CD4-positive, alpha-beta T cell treated with Interleukin-6 at 100 ng/mL for 8 hours (primary cell): ENCODE measurements at places on chromosomes 2 and 18.

DNA sequence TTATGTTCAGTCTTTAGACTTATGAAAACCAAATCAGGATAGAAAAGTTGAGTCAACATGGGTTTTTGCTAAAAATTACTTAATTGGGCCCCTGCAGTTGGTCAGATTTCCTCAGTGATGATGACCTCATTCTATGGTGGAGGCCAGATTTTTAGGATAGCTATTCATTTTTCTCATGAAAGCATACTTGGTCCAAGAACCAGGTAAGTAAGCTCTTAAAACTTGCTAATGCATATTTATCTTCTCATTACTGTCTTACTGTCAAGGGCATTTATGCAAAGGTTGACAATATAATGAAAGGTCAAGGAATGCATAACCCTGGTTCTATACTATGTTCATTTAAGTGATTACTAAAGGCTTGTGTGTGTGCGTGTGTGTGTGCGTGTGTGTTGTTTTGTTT lies 650.6 kb downstream of the SATB2 start:
- DNase-seq = no peak

DNA sequence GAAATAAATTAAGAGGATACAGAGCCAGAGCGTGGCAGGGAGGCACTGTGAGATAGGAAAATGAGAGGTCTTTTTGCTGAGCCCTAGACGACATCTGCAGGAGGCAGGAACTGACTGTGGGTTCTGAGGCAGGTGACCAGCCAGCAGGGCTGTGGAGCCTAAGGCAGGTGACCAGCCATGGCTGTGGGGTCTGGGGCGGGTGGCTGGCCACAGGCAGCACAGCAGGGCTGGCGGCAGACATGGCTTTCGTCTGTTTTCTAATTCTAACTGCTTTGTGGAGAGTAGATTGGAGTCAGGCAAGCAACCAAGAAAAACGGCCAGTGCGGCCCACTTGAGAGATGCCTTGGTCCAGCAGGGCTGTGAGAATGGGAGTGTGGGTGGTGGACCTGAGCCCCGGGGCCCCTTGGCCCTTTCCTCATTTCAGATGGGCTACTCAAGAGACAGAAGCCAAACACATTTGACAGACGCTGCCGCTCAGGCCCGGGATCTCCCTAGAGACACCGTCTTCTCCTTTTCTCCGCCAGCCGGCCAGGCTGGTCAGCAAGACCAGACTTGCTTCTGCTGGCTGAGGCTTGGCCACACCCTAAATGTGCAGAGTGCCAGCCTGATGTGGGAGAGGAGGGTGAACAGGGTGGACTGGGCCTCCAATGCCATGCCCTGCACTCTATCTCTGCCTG lies 19.7 kb upstream of the GNAL start:
- DNase-seq = no peak

DNA sequence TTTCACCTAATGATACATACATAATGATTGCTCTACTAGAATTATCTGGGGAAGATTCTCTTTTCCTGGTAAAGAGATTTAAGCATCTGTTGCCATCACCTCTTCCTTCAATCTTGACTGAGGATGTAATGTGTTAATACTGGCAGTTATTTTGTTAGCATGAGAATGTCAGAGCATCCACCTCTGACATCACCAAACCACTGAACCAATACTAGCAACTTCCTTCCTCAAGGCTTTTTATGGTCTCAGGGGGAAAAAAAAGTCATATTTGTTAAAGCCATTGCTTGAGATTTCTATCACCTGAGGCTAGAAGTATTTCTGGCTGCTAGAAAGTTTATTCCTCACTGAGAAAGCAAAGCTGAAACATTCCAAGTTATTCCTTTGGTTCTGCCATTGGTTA lies 48.5 kb downstream of the DSEL start:
- DNase-seq = no peak

DNA sequence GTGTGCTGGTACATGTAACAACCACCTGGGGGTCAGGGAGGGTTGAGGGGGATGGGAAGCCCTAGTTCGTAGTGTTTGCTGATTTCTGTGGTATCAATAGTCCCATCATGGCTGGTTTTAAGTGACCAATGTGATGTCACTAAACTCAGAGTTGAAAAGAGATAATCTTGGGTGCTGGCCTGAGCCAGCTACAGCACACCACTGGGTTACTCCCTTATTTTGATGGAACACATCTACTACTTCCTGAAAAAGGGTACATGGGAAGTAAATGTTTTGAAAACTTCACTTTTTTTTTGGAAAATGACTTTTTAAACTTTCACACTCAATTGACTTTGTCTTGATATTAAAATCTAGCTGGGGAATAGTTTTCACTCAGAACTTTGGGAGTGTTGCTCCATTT lies 87.0 kb upstream of the CXCR4 start:
- DNase-seq = no peak

- DNase-seq = no peak
These were observed 128.6 kb downstream of the ZFP36L2 start for GRCh38 chr2:43097644-43098408.

- no peak for DNase-seq
These were observed 76.3 kb downstream of the RTP5 start for GRCh38 chr2:241945803-241946202.

DNA sequence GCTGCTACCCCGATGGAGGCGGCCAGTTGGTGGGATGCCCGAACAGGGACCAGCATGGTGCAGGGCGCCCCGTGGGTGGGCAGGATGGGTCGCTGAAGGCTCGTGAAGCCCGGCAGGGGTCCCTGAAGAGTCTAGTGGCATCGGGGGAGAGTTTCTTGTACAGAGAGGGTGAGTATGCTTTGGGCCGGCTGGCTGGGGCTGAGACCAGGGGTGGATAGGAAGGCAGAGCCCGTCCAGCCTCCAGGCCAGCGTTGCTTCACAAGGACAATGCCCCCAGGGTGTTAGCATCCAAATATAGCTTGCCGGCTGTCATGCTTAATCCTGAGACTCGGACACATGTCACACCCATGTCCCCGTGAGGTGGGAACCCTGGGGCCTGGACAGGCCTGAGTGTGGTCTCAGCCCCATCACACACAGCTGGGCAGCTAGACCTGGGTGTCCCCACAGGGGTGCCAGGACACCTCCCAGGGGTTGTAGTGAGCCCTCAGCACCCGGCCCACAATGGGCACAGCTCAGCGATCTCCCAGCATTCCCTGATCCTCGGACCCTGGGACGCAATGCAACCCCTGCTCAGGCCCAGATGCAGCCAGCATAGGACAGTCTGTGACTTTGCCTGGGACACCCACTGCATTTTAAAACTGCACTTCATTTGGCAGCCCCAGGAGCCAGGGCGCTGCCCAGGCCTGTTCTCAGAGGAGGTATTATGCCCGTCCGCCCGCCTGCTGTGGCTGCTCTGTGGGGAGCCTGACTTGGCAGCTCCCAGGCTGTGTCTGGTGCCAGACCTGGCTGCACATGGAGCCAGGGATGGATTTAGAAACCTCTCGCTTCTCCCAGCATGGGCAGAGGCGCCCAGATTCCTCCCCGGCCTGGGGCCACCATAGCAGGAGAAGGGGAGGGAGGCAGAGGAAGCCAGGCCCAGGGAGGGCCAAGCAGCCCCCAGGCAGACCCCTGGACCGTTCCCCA lies 36.4 kb downstream of the RAMP1 start:
- DNase-seq = no peak

GRCh38 chr18:6718267-6718666 lies 11.2 kb upstream of the ARHGAP28 start:
- no peak for DNase-seq
